ENCODE measurements at places on chromosomes 11 and 22.

GRCh38 chr11:71301858-71302533 lies 49.6 kb upstream of the SHANK2 start:
- no peak for DNase-seq

GRCh38 chr11:124841201-124841600 lies 24.0 kb upstream of the ROBO3 start:
- DNase-seq, result no peak

DNA sequence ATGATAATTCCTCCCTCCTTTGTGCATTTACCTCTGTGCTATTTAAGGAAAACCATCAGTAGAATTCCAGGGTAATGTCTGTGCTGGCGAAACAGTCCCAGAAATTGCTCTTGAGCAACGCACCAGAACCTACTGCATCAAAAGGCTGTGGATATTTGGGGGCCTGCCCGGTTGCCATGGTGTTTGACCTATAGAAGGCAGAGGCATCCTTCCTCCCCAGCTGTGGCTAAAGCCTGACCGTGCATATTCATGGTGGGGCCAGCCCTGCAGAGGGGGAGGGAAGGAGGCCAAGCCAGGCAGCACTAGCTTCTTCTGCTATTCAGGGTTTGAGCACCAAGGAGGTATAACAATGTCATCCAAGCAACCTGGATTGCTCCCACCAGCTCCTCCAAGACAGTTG lies 215.0 kb upstream of the E2F8 start:
- no peak for DNase-seq

DNA sequence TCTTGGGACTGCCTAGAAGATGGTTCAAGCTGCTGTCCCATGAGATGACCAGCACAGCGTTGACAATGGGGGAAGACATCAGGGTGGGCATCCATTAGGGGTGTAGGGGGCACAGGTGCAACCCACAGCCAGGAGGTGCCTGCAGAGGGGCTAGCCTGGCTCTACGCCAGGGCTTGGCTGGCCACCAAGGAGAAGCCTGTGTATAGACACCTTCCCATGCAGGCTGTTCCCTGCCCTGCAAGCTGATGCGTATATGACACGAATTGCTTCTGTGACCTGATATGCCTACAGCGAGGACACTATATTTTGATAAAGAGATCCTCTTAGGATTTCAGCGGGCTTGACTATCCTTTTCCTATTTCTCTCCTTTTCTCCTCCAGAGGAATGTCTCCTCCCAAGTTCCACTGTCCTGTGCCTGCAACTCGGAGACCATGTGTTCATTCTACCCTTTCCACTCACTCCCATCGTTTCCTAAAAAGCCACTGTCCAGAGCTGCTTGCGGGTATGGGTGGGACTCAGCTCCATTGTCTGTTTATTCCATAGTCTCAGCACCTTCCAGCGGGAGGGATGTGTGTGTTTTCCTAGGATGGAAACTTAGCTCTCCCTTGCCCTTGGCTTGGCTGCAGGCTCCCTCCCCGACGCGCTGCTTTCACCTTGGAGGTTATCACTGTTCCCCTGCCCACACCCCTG lies 56.1 kb downstream of the ST14 start:
- DNase-seq, result no peak

GRCh38 chr22:16922706-16923105 lies 85.3 kb downstream of the GAB4 start:
- DNase-seq, result no peak

GRCh38 chr22:39686776-39687525 lies 116.4 kb downstream of the CACNA1I start:
- DNase-seq, result no peak

DNA sequence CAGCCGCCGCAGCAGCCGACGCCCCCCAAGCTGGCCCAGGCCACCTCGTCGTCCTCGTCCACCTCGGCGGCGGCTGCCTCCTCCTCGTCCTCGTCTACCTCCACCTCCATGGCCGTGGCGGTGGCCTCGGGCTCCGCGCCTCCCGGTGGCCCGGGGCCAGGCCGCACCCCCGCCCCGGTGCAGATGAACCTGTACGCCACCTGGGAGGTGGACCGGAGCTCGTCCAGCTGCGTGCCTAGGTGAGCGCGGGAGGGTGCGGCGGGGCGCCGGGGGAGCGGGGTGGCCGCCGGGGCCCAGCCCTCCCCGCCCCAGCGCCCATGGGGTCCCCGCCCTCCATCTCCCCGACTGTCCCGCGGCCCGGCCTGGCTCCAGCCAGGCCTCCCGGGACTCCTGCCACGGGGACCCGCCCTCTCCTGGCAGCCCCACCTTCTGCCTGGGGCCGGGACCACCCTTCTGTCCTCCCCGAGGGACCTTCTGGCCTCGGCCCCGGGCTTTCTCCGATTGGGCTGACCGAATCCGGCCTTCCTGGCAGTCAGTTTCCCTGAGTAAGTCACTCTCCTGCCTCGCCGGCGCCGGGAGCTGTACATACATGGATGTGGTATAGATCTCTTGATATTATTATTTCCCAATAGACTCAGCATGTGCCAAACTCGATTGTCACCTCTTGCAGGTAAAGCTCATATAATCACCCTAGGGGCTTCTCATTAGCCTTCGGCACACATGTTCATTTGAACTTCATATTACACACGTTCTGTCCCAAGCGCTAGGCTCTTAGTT lies 720 bp downstream of the PACS1 start:
- DNase-seq, result no peak

DNA sequence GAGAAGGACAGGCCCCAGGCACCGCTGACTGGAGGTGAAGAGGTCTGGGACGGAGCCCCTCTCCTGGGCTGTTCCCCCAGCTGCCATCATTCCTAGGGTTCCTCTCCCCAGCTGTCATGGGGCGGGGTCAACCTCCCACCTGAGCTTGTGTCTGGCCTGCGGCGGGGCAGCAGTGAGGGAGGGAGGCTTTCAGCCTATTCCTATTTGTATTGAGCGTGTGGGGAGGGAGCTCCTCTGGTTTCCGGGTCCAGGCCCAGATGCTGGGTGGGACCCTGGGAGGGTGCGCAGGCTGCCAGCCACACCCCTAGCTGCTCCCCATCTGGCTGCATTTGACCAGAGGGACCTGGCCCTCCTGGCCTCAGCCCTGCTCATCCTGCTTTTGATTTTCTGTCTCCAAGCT lies 13.7 kb downstream of the TSPAN4 start:
- no peak for DNase-seq

- no peak for DNase-seq
Observed at GRCh38 chr11:76649851-76650372, 20.6 kb downstream of the LRRC32 start.

- DNase-seq, result no peak
Observed at GRCh38 chr11:117470576-117470975, 142.9 kb downstream of the CEP164 start.

- no peak for DNase-seq
Observed at GRCh38 chr22:43337385-43337784, 5.8 kb downstream of the SCUBE1 start.

DNA sequence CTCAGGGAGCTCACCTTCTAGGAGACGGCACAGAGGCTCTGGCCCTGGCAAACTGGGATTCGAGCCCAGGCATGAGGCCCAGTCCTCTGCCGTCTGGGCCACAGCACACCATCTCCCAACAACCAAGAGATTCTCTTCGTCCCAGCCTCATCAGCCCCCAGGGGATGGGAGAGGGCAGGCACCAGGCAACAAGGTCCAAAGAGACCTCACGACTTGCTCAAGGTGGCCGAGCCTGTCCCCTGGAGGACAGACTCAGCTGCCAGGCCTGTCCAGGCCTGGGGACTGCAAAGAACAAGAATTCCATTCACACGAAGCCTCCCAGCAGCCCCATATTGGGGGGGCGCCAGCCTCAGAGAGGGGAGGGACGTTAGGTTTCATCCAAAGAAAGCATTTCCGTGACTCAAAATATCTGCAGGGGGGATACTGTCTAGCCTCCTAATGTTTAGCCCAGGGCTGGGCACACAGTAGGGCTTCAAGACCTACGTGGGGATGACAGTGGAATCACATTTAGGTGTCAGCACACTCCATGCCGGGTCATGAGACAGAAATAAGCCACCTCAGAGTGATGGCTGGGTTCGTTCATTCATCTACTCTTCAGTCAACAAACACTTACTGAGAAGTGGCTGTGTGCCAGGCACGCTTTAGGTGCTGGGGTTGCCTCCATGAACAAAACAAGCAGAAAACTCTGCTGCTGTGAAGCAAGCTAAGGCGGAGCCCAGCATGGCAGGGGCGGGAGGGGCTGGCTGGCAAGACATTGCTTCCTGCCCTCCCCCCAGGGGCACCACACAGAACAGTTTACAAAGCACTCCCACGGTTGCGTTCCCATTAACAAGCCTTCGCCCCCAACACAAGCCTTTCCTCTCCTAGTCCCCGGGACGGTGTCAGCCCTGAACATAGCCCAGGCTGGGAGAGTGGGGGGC lies 1.2 kb downstream of the CARNS1 start:
- no peak for DNase-seq

DNA sequence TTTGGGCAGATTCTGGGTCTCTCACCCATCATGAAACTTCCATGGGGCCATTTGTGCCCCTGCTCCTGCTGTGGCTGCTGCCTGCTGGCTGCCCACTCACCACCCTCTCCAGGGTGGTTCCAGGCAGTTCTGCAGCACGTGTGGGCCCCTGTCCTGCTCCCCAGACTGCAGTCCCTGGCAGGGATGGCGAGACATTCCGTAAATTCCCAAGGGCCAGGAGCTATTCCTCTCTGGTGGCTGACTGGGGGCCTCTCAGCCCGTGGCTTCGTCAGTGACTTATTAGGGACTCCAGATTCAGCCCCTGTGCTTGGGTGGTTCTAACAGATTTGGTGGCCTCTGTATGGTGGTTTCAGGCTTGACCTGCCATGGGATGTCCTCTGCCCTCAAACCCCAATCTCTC lies 3.9 kb upstream of the SLC22A8 start:
- no peak for DNase-seq

DNA sequence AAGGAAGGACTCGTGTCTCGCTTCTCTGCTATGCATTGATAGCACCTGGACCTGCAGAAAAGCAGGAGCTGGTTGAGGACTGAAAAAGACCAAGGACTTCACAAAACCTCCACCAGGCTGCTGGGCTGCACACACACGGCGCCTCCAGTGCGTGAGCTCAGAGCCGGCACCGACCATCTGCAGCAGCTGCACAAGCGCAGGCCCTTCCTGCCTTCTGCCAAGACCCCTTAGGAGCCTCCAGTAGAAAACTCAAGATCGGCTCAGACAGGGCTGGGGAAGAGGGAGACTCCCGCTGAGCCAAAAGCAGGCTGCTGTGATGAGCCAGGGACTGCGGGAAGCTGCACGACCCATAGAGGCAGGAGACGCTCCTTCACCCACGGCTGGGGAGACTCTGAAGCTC lies 70.9 kb downstream of the PHF21B start:
- DNase-seq, result no peak

DNA sequence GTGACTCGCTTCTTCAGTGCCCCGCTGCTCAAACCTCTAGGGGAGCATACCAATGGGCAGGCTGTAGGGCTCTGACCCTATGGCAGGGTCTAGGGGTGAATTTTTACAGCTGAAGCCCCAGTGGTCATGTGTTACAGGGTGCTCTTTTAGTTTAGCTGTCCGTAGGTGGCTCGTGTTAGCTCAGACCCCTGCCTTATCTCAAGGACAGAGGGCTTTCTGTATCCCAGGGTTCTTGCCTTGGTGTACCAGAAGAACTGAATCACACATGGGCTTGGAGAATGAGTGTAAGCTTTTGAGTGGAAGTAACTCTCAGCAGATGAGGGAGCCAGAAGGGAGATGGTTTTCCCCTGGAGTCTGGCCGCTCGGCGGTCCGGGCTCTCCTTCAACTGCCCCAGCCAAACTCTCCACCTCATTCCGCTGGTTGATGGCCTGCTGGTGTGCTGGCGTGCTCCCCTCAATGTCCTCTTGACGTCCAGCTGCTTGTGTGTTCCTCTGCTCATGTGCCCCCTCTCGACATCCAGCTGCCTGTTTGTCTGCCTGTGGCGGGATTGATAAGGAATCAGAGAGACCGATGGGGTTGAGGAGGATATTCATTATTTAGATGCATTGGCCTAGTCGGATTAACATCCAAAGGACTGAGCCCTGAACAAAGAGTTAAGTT lies 37.5 kb downstream of the BIRC2 start:
- DNase-seq, result no peak

- no peak for DNase-seq
Observed at GRCh38 chr11:120546312-120547205, 35.0 kb downstream of the GRIK4 start.

- no peak for DNase-seq
Observed at GRCh38 chr11:68251765-68252164, 20.0 kb downstream of the C11orf24 start.

DNA sequence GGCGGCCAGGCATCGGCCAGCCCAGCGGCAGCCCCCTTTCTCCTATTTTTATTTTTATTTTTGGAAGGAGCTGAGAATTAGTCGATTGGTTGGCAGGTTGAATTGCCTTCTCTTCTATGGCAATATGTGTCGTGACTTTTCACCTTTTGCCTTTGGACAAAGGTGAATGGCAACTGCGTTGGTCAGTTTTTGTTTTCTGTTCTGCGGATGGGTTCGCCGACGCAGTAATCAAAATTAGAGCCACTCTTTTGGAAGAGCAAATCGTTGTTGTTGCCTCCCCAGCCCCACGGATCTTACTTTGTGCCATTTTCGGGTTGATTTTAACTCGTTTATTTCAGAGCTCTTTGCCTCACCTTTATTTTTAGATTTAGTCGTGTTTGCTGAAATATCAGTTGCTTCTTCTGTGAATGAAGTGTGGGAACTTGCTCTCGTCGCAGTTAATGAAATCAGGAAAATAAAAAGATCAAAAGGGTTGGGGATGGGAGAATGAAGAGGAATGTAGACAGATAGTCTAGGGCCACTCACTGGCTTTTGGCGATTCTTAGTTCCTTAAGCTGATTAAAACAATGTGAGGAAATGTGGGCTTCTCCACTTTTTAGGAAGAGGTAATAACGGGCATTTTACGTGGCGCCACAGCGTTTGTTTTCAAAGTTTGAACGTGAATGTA lies 1.6 kb downstream of the CECR2 start:
- DNase-seq, result no peak

GRCh38 chr22:29201782-29202181 lies 3.9 kb upstream of the EMID1 start:
- DNase-seq, result no peak

All from putamen (tissue), 1 donor.